ENCODE measurements at places on chromosomes 5 and 9.

GRCh38 chr5:40481241-40481640 lies 198.5 kb upstream of the PTGER4 start:
- no peak for DNase-seq

- DNase-seq, result no peak
Observed at GRCh38 chr9:87075537-87075936, 128.2 kb upstream of the GAS1 start.

DNA sequence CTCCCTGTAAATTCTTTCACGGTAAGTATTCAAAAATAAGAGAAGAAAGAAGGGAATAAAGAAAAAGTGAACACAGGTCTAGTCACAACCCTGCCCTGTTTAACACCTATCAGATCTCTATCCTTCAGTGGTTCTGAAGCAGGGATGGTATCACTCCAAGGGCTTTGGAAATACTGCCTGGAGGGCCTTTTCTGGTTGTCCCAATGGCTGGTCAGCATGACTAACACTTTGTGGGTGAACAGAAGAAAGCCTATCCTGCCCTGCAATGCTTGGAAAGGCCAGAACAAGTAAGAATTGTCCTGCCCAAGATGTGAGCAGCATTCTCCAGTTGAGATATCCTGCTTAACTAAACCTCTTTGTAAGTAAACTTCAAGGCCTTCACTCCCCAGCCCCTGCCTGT lies 124.9 kb downstream of the TMEM167A start:
- no peak for DNase-seq

GRCh38 chr5:159149085-159149484 lies 49.4 kb upstream of the EBF1 start:
- no peak for DNase-seq

- no peak for DNase-seq
Observed at GRCh38 chr9:107698779-107699178, 209.2 kb upstream of the KLF4 start.

DNA sequence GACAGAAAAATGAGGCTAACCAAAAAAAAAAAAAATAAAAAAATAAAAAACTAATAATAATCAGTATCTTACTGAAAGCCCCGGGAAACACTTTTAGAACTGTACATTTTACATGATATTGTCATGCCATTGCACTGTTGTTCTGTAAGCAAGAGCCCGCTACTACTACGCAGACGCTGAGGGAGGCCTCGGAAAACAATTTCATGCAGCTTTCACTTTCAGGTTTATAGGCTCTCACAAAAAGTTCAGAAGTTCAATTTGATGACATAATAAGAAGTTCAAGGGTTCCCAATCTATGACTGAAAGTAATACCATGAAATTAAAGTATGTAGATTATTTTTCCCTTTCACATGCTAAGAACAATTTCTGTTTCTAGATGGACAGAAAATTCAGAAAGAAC lies 318.3 kb upstream of the ITGA1 start:
- DNase-seq, result no peak

- no peak for DNase-seq
Observed at GRCh38 chr5:90365328-90365727, 44.2 kb downstream of the CETN3 start.

- peak; percentile 26 for DNase-seq
Observed at GRCh38 chr9:124941679-124942561, 1.0 kb upstream of the GOLGA1 start.

DNA sequence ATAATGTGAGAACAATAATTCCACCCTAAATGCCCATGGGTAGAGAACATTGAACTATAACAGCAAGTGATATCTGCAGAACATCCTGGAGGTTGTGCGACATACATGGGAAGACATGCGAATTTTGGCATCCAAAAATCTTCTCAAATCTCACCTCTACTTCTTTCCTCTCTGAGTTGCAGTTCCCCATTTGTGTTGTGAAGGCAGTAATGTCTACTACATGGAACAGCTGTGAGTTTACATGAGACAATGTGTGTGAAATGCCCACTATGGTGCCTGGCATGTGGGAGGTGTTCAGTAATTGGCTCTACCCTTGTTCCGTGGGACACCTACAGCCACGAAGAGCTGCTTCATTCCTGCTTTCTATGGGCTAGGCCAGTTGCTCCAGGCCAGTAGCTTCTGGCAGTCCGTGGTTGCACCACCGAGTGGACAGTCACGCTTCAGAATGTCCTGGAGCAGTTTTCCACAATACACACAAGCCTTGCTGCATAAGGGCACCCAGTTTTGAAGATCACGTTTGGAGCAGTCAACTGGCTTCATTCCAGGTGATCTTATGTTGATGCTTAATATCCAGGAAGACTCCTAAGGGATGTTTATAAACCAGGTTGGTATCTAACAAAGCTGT lies 297.7 kb downstream of the DEPDC1B start:
- no peak for DNase-seq

GRCh38 chr5:19258686-19259085 lies 729.3 kb downstream of the CDH18 start:
- no peak for DNase-seq

DNA sequence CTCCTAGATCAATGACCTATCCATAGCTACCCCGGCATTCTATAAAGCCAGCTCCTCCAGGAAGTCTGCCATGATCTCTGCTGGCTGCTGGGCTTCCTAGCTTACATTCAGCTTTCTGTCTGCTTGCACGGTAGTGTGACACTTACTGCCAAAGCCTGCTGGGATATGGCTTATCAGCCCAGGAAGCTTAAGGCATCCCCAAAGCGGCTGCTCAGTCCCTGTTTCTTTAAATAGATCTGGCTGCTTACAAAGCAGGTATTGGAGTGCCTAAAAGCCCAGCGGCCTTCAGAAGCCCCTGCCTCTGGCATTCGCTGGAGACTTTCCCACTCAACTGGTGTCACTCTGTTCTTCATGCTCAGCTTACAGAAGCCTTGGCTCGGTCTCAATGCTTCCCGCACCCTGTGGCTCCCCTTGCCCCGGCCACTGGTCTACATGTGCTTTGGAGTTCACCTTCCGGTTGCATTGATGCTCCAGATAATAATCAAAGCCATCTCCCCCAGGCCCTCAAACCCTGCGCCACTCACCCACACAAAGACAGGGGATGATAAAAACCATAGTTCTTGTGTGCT lies 31.3 kb upstream of the STRBP start:
- no peak for DNase-seq

- DNase-seq, result no peak
Observed at GRCh38 chr5:132181011-132181629, 46.5 kb downstream of the P4HA2 start.

DNA sequence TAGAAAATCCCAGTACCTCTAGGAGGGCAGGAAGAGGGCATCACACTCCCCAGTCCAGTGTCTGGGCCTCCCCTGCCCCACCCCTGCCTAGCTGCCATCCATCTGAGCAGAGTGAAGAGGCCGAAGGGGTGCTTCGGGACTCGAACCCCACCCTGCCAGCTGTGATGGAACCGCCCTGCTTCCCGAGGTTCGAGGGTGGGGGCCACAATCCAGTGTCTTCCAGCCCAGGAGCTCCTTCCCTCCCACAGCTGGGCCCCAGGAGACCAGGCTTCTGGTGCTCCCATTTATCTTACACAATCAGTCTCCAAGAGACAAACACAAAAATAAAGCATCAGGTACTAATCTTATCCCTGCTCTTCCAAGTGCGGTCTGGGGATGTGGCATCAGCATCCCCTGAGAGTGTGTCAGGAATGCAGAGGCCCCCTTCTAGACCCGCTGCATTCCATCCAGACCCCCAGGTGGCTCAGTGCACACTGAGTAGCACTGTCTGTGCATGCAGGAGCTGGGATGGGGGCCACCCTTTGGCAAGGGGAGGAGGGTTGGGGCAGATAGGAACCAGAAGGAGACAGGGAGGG lies 122.8 kb upstream of the TBC1D2 start:
- DNase-seq, result no peak
